Mucosa of gallbladder (tissue), 1 donor: ENCODE measurements at places on chromosomes 3 and 15. TPM values are rescaled to one million over a fixed set of nuclear protein-coding genes. Genes with fewer than 3 reads are reported as not detected.

ILDR1 gene
- 19.9 TPM for total RNA-seq

- no peak for DNase-seq
Observed at GRCh38 chr3:9820946-9821345, 10.9 kb downstream of the TTLL3 start.

DNA sequence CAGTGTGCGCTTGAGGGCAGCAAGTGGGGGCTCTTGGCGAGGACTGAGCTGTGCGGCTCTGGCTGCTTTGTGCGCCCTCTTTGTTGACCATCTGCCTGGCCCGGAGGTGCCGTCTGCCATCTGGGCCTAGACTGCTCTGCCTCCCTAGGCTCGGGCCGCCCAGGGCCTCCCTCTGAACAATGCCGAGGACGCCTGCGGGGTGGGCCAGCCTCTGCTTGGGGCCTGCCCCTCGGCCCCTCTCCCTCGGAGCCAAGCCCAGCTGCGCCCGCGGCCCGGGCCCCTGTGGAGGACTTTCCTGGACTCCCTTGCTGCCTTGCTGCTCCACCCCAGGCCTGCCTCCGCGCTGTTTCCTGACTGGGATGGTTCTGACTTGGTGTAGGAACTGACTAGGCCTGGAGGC lies 31.9 kb upstream of the SPSB4 start:
- DNase-seq = no peak

- no peak for DNase-seq
Observed at GRCh38 chr15:27842526-27842925, 256.6 kb downstream of the OCA2 start.

DNA sequence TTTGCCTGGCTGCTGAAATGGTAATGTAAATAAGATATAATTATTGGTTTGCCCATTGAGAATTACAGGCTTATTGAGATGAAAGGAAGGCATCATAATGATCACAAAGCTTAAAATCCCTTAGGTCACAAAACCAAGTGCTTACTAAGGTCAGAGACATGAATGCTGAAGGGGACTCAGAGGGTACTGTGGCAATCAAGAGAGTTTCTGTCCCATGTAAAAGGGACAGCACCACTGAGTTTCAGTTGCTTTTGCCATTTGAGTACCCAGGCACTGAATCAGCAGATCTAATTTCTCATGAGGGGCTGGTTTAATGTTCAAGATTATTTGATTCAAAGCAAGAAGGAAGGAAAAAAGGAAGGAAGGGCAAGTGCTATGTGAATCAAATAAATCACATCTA lies 127.0 kb downstream of the PLOD2 start:
- DNase-seq = no peak

GRCh38 chr3:34929036-34929435 lies 710.3 kb upstream of the ARPP21 start:
- no peak for DNase-seq

- no peak for DNase-seq
Observed at GRCh38 chr3:111999484-112000324, 982 bp downstream of the TAGLN3 start.

NECTIN3 gene
- 27.7 TPM for total RNA-seq

PPM1M gene
- total RNA-seq = 33.0 TPM

GRCh38 chr15:39623529-39623931 lies 42.7 kb downstream of the THBS1 start:
- DNase-seq = no peak
